ENCODE measurements at places on chromosomes 4 and X.

DNA sequence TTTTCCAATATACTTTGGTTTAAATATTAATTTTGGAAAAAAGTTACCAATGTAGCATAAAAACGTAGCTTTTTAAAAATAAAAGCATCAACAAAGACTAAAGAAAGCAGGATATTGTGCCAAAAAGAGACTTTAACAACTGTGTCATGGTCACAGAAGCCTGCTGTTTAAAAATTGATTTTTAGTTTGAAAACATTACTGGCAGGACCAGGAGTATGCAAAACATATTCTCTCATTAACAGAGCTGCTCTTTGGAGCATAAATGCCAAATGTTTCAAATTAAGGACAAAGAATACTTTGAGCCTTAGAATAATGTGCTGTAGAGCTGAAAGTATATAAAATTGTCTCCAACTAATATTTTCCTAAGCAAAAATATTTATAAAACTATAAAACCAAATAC, 279.0 kb downstream of the ARAP2 start:
- DNase-seq = no peak

- DNase-seq = no peak
Observed at GRCh38 chrX:130726661-130727060, 176.3 kb downstream of the ENOX2 start.

- DNase-seq = no peak
Observed at GRCh38 chr4:26647523-26648224, 63.8 kb downstream of the TBC1D19 start.

GRCh38 chr4:147787204-147787603, 55.3 kb downstream of the ARHGAP10 start:
- no peak for DNase-seq

Data from stimulated activated CD4-positive, alpha-beta T cell treated with anti-CD3 and anti-CD28 coated beads, Interleukin-12 subunit alpha, Interleukin-12 subunit beta, amount 100 ng/mL, for 4 hours (primary cell).